ENCODE measurements at places on chromosomes 5 and 9.

DNA sequence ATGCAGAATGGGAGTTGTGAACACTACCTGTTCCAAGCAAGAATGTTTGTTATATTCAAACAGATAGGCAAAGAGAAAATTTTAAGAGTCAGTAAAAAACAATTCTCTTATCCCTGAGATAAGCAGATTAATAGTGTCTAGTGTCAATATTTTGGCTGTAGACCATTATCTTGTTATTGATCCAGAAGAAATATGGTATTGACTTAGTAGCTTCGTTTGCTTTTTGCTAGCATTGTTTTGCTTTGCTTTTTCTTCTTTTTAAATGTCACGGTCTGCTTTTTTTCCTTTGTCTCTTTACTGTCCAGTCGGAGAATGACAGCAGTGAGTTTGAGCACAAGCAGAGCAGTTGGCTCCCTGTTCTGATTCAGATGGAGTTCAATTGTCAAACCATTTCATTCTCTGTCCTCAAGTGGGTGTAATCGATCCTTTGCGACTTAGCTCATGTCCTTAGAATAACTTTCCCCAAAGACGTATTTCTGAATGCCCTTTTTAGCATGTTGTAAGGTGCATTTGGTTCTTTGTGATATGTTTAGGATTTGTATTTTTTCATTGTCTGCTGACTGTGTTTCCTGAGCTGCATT, 29.3 kb downstream of the FUBP3 start:
- no peak for DNase-seq

- DNase-seq, result no peak
These were observed 1905.1 kb downstream of the MAT2B start for GRCh38 chr5:165410476-165410875.

GRCh38 chr9:2338777-2339365, 282.7 kb upstream of the VLDLR start:
- no peak for DNase-seq

GRCh38 chr5:102961671-102962070, 158.3 kb downstream of the GIN1 start:
- DNase-seq, result no peak

All from HEK293T (cell line).